Epithelial cell of alveolus of lung (primary cell): ENCODE measurements at places on chromosomes 2 and 18. TPM values are rescaled to one million over a fixed set of nuclear protein-coding genes. Genes with fewer than 3 reads are reported as not detected.

The IL18R1 gene
- 3.1 and 57.0 TPM in 2 replicates for total RNA-seq

The LBX2 gene
- total RNA-seq, result 0.64 and 3.1 TPM in 2 replicates

The RAPGEF4 gene
- total RNA-seq, result 0.13 and 2.1 TPM in 2 replicates

The CD226 gene
- total RNA-seq, result 1.2 and 1.4 TPM in 2 replicates

The HOXD11 gene
- total RNA-seq, result not detected in 2 replicates
